ENCODE measurements at places on chromosomes 6 and 20.

DNA sequence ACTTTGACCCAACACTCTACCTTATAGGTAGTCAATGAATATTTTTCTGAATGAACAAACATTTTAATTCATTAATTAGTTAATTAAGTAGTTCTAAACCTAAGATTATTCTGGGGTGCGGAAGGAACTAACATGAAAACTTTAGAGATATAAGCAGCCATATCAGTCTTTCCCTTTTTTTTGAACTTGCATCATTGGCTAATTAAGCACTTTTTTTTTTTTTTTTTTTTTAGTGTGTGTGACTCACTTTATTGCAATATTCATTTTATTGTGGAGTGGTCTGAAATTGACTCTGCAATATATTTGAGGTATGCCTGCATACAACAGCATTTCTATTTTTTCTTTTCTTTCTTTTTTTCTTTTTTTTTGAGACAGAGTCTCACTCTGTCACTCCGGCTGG is 21.8 kb upstream of the AMD1 start:
- DNase-seq = no peak

DNA sequence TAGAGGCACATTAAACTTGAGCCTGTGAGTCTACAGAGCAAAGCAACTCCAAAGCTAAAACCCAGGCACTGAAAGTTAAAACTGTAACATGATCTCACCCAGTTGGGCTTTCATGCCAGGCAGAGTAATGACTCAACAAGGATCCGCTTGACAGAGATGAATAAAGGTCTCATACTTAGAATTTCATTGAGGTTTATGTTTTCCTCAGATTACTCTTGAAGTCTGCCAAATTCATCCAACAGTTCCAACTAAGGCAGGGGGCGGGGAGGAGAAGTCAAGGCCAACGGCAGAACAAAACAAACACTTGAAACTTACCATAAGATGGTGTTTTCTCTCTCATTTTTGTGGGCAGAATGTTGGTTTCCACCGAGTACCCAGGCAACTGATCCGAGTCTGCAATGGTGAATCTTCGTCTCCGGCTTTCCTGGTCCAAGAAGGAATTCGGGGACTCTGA is 54.0 kb upstream of the IPCEF1 start:
- DNase-seq = peak; percentile 50

GRCh38 chr6:49550492-49551077 is at the start of gene C6orf141:
TSS of gene C6orf141 (plus strand) at chr6:49550668. CDS start at chr6:49550793, 125 bp downstream.
- no peak for DNase-seq

DNA sequence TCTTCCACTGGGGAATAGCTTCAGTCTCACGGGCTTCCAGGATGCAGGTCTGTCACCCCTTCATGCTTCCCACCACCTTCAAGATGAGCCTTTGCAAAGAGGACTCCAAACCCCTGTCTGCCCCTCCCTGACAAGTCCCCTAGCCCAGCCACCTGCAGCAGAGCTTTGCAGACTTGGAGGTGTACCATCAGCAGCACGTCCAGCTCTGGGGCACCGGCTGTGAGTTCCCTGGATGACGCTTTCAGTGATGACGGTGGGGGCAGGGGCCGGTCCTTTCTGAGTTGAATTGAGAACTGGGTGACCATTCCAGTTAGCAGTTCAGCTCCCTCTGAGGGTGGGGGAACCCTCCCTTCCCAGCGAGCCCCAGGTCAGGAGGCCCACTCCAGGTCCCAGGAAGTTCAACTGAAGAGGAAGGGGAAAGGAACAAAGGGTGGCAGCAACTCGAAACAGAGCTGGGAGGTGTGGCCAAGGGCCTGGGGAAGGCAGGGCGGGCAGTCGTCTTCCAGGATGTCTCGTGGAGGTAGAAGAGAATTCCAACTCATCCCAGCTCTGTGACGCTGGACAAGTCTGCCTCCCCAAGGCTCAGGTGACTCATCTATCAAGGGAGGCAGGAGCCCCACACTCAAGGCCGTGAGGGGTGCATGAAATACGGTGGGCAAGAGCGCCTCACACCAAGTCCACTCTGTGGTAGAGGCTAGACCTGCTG is 86.0 kb downstream of the PTPN1 start:
- DNase-seq = no peak

GRCh38 chr20:35311409-35311808 is 19.2 kb upstream of the FAM83C start:
- DNase-seq = no peak

DNA sequence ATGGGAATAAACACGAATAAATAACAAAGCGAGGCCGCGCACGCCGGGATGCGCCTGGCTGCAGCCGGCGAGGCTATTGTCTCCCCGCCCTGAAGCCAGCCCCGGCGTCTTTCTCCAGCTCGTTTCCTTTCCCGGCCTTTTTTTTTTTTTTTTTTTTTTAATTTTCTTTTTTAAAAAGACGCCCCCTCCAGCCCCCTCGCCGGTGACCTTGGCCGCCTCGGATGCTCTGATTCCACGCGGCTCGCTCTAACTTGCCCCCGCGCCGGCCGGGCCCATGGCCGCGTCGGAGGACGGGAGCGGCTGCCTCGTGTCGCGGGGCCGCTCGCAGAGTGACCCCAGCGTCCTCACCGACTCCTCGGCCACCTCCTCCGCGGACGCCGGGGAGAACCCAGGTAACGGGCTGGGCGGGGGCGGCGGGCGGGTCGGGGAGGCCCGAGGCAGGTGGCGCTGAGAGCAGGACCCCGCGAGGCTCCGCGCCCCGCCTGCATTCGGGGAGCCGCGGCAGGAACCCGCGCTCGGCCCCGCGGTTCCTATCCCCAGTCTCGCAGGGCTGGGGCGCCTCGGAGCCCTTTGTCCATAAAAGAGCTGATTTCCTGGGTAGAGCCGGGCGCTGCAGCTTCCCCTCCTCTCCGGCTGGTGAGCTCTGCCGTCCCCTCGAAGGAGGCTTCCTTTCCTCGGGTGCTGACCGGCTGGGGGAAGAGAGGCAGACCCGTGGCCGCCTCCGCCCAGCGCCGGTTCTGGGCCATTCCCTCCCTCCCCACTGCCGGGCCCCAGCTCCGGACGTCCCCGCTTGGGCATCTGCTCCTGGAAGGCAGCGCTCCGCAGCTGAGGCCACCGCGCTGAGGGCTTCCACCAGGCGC is 631 bp downstream of the PHACTR3 start:
- DNase-seq = no peak

- DNase-seq = no peak
These were observed 86.9 kb downstream of the TFAP2C start for GRCh38 chr20:56715902-56716519.

- no peak for DNase-seq
These were observed 46.0 kb upstream of the OR14J1 start for GRCh38 chr6:29255530-29255929.

GRCh38 chr20:21397341-21398108 is at the start of gene NKX2-4:
TSS of gene NKX2-4 (minus strand) at chr20:21397526. CDS start at chr20:21397399, 127 bp downstream.
- DNase-seq = no peak

GRCh38 chr6:610882-611281 is 46.0 kb downstream of the HUS1B start:
- DNase-seq = no peak

DNA sequence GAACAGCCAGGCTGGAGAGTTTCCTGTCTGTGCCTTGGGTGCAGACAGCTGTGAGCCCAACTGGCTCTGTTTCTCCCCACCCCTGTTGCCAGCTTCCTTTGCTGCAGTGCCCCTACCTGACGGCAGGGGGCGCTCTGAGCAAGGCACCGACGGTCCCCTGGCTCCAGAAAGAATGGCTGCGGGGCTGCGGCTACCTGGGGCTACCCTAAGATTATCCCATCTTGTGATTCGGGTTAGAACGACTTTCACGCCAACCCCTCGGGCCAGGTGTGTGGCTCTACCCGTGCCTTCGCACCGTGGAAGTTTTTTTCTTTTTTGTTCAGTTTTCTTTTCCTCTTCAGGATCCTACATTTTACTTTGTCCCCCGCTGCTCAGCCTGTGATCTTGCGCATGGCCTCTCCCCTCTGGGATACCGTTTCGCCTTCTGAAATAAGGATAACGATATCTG is 33.4 kb upstream of the AAR2 start:
- peak; percentile 87 for DNase-seq

- no peak for DNase-seq
These were observed 24.3 kb upstream of the DLGAP4 start for GRCh38 chr20:36281785-36282380.

DNA sequence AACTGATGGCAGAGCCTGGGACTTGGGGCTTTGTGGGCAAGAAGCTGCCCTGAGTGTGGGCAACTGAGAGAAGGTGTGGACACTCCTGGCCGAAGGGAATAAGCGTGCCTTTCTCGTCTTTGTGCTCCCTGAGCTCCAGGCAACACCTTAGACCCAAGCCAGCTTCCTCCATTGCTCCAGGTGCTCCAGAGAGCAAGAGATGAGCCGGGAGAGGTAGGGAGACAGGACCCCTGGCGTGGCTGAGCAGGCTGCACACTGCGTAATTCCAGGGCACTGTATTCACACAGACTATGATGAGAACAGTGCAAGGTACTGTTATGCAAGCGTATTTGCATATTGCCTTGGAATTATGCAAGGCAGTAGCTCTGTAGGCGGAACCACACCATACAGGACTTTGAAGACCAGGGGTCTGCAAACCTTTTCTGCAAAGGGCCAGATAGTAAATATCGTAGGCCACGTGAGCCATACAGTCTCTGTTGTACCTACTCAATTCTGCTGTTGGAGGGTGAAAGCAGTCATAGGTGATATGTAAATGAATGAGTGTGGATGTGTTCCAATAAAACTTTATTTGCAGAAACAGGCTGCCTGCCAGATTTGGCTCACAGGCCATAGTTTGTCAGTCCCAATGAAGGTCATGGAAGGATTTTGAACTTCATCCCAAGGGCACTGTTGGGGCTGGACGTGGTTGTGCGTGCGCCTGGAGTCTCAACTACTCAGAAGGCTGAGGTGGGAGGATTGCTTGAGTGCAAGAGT is 42.1 kb upstream of the FAM83D start:
- DNase-seq = peak; percentile 50

DNA sequence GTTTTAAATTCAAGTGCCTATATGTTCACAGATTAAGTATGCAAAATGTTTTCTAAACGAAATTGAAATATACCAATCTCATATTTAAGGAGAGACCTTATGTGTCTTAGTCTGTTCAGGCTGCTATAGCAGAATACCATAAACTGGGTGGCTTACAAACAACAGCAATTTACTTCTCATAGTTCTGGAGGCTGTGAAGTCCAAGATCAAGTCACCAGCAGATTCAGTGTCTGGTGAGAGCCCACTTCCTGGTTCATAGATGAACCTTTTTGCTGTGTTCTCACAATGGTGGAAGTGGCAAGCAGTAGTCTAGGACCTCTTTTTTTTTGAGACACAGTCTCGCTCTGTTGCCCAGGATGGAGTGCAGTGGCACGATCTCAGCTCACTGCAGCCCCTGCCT is 3.5 kb upstream of the DSTN start:
- no peak for DNase-seq

GRCh38 chr20:47173596-47174216 is 182.8 kb downstream of the ZMYND8 start:
- no peak for DNase-seq

- DNase-seq = peak; percentile 40
These were observed 527 bp downstream of the NFKBIL1 start for GRCh38 chr6:31547727-31548543.

GRCh38 chr6:52293067-52293466 is 8.5 kb upstream of the MCM3 start:
- no peak for DNase-seq

- DNase-seq = no peak
These were observed 33.1 kb upstream of the HINT3 start for GRCh38 chr6:125923366-125923877.

DNA sequence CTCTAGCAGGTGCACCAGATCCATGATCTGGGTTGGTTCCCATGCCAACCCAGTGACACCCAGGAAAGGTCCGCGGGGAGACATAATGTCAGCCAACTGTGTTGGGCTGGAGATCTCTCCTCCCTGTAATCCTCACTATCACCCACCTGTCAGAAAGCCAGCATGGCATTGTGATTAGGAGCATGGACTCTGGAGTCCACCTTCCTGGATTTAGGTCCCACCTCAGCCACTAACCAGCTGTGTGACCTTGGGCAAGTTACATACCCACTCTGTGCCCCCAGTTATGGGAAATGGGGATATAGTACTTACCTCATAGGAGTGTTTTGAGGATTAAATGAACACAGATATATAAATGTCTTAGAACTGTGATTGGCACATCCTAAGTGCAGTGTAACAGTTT is 97.9 kb downstream of the ZDHHC14 start:
- DNase-seq = no peak

GRCh38 chr20:59342023-59342957 is 41.9 kb downstream of the EDN3 start:
- peak; percentile 56 for DNase-seq

DNA sequence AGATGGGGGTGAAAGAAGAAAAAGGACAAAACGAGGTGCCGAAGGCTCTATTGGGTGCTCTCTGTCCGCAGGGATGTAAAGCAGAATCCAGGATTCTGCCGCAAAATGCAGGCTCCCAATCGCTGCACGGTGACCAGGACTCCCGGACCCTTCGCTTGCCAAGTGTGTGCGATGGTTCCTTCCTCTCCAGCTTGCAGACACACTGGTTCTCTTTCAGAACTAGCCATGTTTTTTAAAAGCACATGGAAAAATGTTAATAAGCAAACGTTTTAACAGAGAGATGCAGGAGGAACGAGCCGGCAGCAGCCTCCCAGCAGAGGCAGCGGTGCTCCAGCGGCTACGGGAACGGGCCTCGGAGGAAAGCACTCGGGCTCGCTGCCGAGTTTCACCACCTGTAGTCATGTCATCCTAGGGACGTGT is 59.6 kb downstream of the ZNF831 start:
- no peak for DNase-seq

DNA sequence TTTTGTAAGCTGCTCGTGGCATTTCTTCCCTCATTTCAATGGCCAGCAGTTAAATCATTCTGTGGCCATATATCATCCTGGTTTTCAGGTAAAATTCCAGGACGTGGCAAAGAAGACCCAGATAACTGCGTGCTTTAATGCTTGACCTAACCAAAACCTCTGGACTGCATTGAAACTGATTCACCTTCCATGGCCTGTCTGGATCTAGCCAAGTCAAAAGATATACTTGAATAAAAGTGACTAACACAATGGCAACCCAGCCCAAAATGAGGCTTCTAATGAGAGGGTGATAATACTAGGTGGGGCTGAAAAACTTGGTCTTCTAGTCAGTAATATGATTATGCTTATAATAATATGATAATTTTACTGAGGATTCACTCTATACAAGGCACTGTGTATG is 16.5 kb upstream of the PCSK2 start:
- no peak for DNase-seq

GRCh38 chr6:163327921-163328320 is 86.6 kb upstream of the QKI start:
- DNase-seq = no peak

DNA sequence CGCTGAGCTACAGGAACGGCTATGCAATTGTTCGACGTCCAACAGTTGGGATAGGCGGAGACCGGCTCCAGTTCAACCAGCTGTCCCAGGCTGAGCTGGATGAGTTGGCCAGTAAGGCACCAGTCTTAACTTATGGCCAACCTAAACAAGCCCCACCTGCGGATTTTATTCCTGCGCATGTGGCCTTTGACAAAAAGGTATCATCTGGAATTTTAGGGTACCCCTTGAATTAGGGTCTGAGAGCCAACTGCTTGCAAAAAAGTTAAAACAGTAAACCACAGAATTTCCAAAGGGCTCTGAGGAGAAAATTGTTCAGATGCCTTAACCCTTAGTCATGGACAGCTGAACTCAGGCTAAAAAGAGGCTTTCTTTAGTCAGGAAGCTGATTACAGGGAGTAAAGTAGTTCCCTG is 3.8 kb downstream of the EFHC1 start:
- DNase-seq = no peak

Measured in Karpas-422 (cell line).